Stimulated activated CD4-positive, alpha-beta T cell treated with anti-CD3 and anti-CD28 coated beads, TNF-alpha, amount 100 ng/mL, for 1 hour (primary cell): ENCODE measurements at places on chromosomes 1 and 21.
A peak's percentile ranks its signal among the peaks of the same experiment; 100 is the strongest.

DNA sequence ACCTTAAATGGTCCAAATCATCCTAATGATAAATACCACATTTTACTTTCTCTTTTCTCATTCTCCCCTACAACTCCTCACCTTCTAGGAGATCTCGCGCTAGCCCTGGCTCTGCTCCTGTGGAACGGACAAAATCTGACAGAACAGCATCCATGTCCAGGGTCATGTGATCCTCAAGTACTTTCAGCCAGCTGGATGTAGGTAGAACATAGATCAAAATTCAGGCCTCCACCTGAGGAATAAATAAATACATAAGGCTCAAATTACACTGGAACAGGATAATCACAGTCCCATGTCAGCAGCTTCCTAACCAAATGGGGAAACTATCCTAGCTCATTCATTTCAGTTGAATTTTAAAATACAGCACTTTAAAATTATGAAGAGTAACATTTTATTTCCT lies 33.2 kb downstream of the OTUD7B start:
- no peak for DNase-seq

- DNase-seq: no peak
Measured at GRCh38 chr1:192513697-192514096, 61.9 kb upstream of the RGS1 start.

DNA sequence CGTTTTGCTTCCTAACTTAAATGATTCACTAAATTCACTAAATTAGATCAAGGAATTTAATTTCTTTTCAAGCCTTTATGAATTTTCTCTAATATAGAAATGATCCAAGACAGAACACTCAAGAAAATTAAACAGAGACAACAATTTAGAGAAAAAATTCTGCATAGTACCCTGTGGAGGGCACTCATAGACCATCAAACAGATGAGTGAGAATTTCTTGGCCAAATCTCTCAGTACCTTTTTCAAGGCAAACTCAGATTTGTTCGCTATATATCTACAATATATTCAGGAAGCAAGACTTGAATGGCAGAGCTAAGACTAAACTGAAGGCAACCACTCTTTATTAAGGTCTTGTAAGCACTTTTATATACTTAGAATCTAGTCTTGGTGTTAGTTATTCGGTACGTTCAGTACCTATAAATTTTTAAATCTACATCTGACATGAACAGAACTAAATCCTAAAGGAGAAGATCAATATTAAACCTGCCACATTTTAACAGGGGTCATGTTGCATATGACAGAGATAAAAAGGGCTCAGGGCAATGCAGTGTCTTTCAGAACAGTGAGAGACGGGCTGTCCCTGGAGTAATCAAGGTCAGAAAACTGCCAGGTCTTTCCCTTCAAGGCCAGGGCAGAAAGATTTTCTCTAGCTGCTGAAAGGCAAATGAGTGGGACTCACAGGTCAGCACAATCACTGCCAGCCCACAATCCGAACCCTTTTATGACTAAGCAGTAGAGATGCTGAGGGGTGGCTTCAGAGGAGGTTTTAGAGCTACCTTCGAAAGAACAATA lies 118.8 kb upstream of the TMPRSS15 start:
- no peak for DNase-seq

DNA sequence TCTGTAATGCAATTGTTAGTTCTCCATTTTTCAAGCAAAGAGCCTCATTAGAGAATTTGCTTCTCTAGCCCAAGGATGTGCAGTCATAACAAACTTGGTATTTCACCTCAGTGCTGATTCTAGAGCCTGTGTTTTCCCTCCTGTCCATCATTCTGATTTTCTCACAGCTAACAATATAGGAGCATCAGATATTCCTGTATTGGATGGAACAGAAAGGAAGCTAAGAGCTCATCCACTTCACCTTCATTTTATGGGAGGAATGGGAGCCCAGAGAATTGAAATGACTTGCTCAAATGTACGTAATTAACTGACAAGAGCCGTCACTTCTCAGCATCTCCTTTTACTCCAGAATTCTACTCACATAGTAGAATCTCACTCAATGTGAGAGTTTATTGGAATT lies 96.6 kb downstream of the EDEM3 start:
- DNase-seq: no peak

DNA sequence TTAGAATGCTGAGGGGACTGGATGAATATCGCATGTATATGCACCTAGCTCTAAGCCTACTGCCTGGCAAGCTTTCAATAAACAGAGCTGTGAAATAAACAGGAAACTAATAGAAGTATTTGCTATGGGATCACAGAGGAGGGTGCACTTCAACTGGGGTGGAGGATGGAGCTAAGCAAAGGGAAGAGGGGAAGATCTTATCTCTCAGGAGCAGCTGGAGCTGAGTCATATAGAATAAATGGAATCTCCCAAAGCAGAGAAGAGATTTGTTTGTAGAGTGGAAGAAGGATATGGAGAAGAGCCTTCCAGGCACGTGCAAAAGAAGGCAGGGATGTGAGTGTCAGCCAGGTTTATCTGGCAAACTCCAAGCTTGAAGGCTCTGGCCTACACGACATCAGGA lies 17.0 kb upstream of the KCNA10 start:
- DNase-seq: no peak

DNA sequence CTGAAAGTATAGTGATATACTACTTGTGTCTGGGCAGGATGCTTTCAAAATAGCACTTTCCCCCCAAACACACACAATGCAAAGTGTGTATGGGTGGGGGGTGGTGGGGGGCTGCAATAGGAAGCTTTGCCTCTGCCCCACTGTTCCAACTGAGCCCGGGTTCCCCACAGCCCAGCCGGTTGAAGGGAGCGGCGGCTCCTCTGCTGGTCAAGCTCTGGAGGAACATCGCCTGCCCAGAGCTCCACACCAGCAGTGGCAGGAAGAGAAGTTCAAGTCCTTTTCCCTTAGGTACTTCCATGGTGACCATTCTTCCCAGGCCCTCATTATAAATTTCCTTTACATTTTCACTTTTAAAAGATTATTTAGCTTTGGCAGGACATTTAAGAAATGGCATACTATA lies 74.9 kb downstream of the CAPZB start:
- no peak for DNase-seq

GRCh38 chr21:44375281-44375651 lies 21.8 kb downstream of the TRPM2 start:
- DNase-seq: no peak

- no peak for DNase-seq
Measured at GRCh38 chr1:177346790-177347359, 176.1 kb downstream of the BRINP2 start.

- DNase-seq: no peak
Measured at GRCh38 chr1:179101566-179101965, 19.7 kb downstream of the TOR3A start.

- no peak for DNase-seq
Measured at GRCh38 chr1:32199043-32199716, 1.2 kb upstream of the CCDC28B start.

DNA sequence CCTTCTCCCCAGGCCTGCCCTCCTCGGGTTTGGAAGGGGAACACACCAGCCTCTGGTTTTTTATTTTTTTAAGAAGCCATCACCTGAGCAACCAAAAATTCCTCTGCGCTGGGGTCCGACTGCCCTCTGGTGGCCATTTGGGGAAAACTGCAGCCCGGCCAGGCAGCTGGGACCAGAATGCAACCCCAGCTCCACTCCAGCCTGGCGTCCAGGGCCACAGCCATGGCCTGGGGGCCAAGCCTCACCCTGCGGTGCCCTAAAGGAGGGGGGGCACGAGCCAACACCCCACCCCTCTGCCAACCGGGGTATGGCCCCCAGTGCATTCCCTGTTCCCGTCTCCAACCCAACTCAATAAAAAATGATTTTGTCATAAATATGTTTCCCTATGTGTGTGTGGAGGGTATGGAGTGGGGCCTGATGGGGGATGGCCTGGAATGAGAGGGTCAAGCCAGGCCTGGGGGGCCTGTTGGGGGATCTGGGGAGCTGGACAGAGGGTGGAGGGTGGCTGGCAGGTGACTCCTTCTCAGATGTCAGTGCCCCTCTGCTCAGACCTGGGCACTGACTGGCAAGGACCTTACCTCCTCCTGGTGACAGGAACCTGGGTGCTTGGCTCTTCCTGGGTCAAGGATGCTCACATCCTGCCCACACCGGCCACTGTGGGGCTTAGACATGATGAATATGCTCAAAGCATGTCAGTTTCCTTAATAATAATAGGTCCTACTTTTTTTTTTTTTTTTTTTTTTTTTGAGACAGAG lies 3.2 kb downstream of the GPR3 start:
- peak; percentile 72 for DNase-seq

DNA sequence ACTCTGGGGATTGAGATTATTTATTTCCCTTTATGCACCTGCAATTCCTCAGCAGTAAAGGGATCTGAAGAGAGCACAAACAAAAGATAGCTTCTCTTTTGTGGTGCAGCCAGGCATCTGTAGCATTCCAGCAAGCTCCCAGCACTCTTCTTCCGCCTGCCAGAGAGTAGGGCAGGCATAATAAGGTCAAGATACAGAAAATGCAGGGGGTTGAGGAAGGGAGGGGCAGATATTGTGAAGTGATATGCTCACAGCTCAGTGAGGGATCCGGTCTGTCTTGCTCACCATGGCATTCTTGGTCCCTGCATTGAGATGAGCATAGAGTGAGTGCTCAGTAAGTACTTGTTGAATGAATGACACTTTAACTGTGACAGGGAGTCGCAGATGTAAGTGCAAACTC lies 23.9 kb downstream of the FASLG start:
- DNase-seq: no peak

GRCh38 chr1:51624855-51625254 lies 8.0 kb downstream of the OSBPL9 start:
- DNase-seq: no peak

- no peak for DNase-seq
Measured at GRCh38 chr1:17400725-17401341, 28.8 kb downstream of the PADI6 start.

DNA sequence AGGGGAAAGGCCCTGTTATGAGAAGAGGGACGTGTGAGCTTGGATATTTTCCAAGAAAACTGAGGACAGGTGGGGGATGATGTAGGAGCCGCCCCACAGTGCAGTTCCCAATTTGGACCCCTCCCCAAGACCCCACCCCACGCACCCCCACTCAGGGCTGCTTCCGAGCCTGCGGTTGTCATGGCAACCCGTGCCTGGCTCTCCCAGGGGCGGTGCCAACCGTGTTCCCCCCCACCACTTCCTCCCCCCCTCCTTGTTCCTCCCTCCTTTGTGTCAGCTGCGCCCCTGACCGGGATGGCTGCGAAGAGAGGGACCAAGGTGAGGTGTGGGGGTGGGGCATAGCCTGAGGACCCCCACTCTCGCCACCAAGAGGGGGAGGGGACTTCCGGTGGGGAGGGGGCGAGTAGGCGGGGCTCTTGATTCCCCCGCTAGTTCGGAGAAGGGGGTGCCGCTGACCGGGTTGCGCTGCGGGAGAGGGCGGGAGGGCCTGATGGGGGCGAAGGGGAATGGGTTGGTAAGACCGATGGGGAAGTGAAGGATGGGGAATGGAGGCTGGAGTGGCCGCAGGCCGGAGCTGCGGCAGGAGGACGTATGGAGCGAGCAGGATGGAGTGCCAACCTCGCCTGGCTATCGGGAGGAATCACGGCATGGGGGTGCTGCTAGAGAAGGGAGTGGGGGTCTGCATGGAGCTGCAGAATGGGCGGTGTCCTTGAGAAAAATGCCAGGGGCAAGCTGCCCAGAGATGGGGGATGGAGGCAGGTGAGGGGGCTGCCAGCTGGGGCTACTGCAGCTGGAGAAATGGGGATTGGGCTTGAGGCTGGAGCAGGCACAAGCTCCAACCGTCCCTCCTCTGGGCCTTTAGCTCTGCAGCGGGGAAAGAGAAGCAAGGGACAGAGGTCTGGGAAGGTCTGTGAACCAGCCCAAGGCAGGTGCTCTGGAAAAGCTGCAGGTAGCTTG lies 953 bp downstream of the TRIM46 start:
- no peak for DNase-seq

DNA sequence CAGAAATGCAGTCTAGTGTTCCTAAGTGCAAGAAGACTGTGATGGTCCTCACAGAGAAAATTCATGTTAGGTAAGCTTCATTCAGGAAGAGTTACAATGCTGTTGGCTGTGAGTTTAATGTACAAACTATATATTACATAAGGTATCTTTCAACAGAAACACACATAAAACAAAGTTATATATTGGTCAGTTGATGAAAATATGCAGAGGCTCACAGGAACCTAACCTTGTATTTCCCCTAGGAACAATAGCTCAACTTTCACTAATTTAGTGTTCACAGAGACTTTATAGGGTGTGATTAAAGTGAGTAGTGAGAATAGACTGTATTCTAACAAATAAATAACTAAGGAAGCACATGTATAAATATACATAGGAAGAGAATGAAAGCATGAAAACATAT lies 676.9 kb upstream of the ADGRL4 start:
- DNase-seq: no peak

DNA sequence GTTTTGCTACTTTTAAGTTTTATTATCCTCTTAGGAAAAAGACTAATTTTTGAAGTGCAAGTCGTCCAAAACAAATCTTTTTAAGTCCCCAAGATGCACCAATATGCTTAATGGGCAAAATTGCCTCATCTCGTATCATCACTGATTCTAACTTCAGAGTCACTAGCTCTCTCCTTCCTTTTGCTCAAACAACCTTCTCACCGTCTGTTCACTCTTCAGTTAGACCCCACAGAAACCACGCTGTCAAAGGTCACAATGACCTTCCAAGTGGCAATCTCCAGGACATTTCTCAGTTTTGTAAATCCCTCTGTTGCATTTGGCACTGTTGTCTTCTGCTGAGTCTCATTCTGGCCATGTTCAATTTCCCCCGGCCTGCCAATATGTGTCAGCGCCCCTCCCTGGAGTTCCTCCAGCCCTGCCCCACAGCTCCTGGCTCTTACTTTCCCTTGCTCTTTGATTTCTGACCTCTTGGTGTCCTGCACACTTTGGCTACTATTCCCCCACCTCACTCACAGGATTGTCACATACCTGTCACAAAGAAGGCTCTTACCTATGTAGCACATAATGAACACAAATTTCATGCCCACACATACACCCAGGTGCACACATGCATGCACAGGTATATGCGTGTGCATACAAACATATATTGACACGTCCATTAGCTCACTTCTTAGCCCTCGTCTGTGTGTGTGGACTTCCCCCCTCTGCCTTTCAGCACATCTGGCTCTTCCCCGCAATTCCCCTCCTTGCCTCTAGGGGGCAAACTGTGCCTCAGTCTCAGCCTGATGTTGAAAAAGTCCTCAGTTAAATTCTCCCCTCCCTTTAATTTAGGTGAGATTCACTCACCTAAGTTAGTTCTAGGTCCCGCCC lies 354.0 kb upstream of the DUSP10 start:
- peak; percentile 9 for DNase-seq

DNA sequence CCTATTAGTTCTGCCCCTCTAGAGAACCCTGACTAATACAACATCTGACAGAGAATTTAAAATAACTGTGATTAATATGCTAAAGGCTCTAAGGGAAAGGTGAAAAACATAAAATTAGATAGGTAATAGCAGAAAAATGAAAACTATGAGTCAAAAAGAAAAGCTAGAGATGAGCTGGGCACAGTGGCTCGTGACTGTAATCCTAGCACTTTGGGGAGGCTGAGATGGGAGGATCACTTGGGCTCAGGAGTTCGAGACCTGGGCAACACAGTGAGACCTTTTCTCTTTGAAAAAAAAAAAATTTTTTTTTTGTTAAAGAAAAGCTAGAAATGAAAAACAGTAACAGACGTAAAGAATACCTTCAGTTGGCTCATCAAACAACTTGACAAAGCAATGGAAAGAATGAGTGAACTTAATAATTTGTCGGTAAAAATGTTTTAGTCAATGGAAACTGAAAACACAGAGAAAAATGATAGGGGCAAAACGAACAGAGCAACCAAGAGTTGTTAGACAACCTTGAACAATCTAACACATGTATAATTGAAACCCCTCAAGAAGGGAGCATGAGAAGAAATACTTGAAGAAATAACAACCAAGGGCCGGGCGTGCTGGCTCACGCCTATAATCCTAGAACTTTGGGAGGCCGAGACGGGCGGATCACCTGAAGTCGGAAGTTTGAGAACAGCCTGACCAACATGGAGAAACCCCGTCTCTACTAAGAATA lies 132.9 kb upstream of the GFI1 start:
- DNase-seq: no peak
